Left renal cortex interstitium (tissue), 4 donors: ENCODE measurements at places on chromosomes 3 and 15. TPM values are rescaled to one million over a fixed set of nuclear protein-coding genes. Genes with fewer than 3 reads are reported as not detected.

- no peak for DNase-seq
Measured at GRCh38 chr3:67461667-67462142, 192.7 kb downstream of the SUCLG2 start.

DNA sequence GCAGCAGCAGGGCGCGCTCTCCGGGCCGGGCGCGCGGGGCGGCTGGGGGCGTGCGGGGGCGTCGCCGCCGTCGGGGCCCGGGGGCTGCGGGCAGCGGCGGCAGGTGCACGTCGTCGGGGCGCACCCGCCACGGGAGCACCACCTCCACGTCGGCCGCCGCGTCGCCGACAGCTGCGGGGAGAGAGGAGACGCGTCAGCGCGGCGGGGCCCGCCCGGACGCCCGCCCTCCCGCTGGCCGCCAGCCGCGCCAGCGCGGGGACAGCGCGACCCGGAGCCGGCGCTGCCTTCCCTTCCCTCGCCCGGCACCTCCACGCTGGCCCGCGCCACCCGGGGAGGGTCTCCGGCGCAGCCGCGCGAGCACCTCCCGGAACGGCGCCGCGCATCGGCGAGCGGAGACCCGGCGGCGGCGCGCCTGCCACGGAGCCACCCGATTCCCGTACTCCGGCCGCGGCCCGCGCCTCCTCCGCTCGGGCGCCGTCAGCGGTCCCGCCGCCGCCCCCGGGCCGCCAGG is 481 bp downstream of the ADAMTS17 start:
- DNase-seq: no peak

- DNase-seq: no peak
Measured at GRCh38 chr3:110814170-110815007, 257.2 kb upstream of the NECTIN3 start.

GRCh38 chr3:53899750-53900149 is 8.1 kb upstream of the SELENOK start:
- DNase-seq: no peak

- no peak for DNase-seq
Measured at GRCh38 chr3:142940472-142940871, 23.0 kb downstream of the PAQR9 start.

DNA sequence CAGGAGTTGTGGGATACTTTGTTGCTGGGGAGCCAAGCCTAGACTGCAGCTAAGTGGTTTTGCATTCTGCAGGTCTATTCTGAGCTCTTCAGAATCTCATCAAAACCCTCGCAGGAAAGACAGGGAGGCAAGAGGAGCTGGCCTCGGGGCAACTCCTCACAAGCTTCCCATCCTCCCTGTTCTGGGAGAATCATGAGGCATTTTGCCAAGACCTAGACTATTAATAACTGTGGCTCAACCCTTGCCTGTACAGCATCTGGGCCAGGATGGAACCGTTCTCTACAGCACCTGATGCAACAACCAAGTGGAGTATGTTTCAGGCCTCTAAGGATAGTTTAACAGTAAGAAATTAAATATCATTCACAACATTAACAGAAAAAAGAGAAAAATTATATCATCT is 20.2 kb upstream of the SLC6A20 start:
- DNase-seq: no peak

DNA sequence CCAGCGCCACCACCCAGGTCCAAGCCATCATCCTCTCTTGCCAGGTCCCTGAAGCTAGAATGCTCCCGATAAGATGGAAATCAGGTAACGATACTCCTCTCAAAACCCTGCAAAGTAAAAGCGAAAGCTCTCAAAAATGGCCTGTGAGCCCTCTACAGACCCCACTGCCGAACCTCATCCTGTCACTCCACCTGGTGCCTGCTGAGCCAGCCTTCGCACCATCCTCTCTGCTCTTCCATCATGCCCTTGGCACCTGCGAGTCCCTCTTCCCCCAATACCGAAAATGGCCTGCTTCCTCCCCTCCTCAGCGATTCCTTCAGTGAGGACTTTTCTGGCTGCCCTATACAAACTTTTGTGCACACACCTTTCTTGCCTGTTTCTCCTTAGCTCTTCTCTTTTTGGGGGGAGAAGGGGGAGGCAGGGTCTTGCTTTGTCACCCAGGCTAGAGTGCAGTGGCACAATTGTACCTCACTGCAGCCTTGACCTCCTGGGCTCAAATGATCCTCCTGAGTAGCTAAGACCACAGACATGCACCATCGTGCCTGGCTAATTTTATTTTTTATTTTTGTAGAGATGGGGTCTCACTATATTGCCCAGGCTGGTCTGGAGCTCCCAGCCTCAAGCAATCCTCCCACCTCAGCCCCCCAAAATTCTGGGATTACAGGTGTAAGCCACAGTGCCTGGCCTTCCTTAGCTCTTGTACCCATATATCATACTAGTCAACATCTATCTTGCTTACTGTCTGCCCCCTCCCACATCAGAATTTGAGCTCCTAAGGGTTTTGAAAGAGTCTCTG is 3.0 kb downstream of the IDH2 start:
- no peak for DNase-seq

DNA sequence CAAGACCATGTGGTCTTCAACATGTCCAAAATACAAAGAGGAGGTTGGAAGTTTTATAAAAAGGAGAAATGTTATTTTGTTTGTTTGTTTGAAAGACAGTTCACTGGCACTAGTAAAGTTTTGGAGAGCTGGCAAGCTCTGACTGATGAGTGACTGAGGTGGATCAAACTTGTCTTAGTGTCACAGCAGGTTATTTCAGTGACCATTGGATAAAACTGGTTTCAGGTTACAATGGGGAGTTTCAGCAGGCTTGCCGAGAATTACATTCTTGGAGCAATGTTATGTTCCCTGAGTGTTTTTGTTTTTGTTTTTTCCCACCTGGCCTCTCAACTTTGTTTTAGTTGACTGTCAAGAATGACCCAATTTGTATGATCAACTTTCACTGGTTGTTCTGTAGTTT is 414.5 kb upstream of the ARHGEF26 start:
- DNase-seq: no peak

DNA sequence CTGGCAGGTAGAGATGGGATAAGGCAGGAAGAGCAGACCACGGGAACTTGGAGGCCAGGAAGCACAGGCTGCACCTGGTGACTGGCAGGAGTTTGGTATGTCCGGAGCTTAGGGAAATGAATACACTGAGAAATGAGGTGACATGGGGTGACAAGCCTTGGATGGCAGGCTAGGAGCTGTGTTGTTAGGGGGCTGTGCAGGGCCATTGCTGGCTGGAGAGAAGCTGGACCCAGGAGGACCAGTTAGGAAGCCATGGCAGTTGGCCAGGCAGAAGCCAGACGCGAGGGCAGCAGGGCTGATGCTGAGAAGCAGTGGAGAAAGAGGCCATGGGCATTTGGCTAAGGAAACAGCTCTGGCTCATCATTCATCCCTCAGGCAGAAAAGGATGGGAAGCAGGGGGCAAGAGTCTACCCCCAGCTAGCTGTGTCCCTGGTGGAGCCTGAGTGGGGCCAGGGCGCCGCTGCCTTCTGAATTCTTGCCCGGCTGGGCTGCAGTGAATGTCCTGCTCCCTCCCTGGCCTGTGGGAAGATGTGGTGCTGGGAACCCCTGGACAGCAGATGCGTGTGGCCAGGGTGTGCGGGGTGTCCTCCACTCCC is 255.8 kb downstream of the FAM43A start:
- DNase-seq: no peak

DNA sequence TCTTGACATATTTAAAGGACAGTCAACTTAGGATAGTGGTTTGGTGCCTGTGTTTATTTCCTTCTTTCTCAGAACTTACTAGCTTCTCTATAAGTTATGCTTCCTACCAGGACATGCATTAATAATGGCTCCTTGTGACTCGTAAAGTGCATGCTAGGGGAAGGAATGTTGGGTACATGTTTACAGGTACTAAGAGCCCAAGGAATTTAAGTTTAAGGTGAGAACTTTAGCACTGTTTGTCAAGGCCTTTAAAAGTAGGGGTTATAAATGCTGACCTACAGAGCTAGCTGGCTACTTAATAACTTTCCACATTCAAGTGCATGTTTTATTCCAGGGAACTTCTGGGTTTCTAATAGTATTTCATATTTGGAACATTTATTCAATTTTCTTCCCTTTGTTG is at the start of gene TMEM207:
TMEM207 (minus strand) TSS at position 101 of the 400 bp plus-strand sequence; CDS start at position 9, 92 bp downstream.
- DNase-seq: no peak

- peak; percentile 54 for DNase-seq
Measured at GRCh38 chr3:107240183-107241091, 136.8 kb upstream of the CCDC54 start.

DNA sequence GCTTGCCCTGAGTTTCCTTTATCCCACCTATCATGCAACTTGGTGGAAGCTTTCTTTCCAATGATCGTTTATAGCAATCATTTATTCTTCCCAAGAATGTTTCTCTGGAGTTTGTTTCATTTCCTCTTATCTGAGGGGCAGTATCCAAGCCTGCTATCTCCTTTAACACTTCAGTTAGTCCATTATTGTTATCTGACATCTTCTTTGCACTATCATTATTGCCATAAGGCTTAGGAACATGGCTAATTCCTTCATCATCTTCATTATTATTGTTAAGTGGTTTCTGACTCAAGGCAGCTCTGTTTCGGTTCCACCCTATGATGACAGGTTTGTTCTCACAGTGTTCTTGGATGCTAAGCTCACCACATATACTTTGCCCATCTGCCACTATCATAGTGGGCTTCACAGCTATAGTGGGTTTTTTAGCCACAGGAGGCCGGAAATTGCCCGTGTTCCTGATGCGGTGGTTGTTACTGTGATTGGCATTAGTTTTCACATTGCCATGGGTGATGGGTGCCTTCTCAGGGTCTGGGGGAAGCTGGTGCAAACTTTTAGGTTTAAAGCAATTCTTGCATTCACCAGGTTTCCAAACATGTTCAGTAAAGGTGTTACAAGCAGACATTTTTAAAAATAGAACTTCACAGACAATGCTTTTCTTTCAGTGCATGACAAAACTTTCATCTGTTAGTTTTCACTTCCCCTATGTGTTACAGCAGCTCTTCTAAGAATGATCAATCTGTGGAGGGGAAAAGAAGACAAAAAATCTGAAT is 110.6 kb upstream of the TSPAN3 start:
- DNase-seq: no peak

- no peak for DNase-seq
Measured at GRCh38 chr15:91947293-91947679, 93.8 kb downstream of the SLCO3A1 start.

DNA sequence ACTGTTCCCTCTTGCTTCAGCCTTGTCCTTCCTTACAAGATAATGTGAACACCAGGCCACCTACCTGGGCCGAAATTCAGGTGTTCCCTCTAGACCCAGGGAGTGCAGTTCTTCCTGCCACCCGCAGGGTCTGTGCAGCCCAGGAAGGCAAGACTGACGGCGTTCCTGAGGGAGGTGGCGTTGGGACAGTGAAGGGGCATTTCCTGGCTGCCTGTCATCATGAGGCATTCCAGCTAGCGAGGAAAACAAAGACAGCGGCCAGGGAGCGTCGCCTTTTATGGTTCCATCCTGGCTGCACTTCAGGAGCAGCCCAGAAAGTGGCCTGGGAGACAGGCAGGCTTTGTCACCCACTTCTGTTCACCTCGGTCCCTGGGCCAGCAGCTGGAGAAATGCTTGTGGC is 84.8 kb upstream of the WNT5A start:
- DNase-seq: no peak

DNA sequence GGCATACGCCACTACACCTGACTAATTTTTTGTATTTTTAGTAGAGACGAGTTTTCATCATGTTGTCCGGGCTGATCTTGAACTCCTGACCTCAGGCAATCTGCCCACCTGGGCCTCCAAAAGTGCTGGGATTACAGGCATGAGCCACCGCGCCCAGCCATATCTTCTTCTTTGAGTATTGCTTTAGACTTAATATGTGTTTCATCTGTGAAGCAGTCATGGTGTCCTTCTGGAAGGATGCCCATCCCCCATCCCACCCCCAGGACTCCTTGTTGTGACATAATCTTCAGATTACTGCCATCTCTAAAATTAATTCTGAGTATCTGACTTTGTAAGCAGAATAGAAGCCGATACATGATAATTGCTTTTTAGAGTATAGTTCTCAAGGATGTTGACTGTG is 57.7 kb downstream of the KLHL25 start:
- DNase-seq: no peak

DNA sequence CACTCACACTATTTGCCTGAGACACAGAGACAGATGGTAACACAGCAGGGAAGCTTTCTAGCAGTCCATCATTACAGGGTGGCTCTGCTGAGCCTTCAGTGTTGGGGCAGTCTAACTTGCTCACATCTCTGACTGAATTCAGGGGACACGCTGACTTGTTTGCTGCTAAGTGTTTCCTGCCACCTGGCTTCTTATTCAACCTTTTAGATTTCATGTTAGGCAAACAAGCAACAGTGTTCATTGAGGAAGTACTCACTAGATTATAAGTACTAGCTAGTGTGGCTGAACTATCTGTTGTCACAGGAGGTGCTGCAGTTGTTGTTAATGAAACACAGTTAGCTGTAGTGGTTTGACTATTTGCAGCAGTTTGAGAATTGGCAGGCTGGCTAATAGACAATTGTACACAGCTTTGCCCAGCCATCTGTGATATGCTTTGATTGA is 37.3 kb downstream of the USF3 start:
- no peak for DNase-seq

DNA sequence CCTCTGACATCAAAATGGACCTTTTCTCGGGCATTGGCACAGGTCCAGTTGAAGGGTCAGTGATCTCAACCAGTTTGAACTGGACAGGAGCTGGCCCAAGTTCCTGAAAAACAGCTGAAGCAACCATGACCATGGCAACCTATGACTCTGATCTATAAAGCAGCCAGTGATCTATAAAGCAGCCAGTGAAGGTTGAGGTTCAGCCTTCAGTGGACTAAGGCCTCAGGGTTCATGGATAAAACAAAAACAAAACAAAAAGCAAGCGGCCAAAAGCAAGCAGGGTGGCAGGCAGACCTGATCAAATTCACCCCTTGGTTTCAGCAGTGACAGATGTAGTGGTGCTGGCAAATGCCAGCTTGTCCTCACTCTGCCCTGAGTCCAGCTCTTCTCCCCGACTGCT is 10.0 kb upstream of the CHRNB4 start:
- no peak for DNase-seq

GRCh38 chr3:169662132-169662842 is 1.2 kb downstream of the MECOM start:
- DNase-seq: peak; percentile 48

DNA sequence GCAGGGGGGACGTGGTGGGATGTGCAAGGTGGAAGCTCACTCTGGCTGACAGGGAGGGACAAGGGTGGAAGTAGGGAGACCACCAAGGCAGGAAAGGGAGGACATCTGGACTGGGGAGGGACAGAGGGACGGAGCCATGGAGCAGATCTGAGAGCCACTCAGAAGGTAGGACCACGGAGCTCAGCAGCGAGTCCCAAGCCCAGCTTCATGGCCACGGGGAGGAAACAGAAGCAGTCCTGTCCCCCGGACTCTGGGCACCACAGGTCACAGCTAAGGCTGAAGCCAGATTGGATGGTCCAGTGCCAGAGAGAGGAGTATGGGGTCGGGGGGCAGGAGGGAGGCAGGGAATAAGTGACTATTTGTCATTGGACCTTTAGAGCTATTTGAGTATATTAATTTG is 220.1 kb downstream of the TBC1D2B start:
- no peak for DNase-seq

Gene FEZF2
- polyA plus RNA-seq: not detected

Gene SERINC4
- polyA plus RNA-seq: not detected

Gene STAC
- polyA plus RNA-seq: 11.5 TPM

Gene MYNN
- polyA plus RNA-seq: 32.7 TPM

Gene PYGO1
- polyA plus RNA-seq: 13.3 TPM

Gene CPN2
- polyA plus RNA-seq: 0.19 TPM

Gene TMEM212
- not detected for polyA plus RNA-seq
